NCI-H146 (cell line): ENCODE measurements at places on chromosomes 2 and 18.

GRCh38 chr2:25273985-25274535 lies 67.7 kb downstream of the DNMT3A start:
- no peak for DNase-seq

GRCh38 chr18:10387399-10387798 lies 67.0 kb upstream of the APCDD1 start:
- DNase-seq = no peak

GRCh38 chr2:76599732-76600368 lies 889.1 kb upstream of the GCFC2 start:
- peak; percentile 90 for DNase-seq

DNA sequence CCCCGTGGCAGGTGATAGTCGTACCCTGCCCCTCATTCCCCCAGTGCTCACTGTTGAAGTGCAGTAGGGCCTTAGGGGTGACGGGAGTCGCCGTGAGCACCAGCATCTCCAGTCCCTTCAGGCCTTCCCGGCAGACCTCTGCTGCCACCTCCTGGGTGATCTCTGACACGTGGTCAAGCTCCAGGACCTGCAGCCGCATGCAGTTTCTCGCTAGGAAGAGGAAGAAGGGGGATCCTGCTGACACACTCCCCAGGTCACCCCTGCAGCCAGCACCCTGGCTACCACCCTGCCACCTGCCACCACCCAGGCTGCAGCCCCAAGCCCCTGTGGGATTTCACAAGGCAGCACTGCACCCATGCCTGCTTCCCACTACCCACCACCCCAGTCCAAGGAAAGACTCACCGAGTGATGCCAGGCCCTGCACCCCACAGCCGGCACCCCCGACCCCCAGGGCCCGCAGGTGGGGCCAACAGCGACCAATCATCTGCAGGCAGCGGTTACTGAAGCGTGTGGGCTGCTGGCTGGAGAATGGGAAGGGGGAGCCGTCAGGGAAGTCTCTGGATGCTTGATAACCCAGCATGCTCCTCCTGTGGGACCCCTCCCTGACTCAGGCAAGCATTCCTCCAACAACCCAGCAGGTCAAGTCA lies 23.8 kb downstream of the FBXO41 start:
- no peak for DNase-seq

DNA sequence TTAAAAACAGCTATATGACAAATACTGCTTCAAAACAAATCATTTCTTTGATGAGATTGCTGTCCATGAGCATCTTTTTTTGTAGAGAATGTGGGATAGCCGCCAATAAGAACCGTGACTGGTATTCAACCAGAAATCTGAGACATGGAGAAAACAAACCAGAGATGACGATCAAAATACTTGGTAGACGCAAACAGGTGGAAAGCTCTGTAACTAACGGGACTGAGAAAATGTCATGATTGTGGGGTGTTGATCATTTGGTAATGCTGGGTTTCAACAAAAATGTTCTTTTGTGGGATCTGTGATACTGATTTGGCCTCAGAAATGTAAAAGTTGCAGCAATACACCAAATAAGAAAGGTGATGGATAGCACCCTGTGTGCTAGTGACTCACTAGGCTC lies 364.8 kb downstream of the NYAP2 start:
- no peak for DNase-seq

- DNase-seq = no peak
Measured at GRCh38 chr2:221775096-221775495, 203.0 kb upstream of the EPHA4 start.

DNA sequence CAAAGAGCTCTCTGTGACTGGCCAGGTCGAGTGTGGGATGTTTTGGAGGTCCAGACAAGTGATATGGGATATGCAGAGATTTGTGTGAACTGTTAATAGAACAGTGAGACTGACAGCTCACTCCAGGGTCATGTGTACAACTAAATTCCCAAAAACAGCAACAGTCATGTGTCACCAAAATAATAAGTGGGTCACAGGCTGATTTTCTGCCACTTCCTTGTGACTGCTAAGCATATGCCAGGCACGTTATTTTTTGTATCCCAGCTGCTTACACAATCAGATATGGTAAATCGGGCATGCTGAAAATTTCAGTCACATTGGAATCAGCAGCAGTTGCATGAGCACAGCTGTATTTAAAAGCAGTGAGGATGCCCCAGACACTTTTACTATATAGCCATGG lies 198.7 kb downstream of the PTGR3 start:
- no peak for DNase-seq

DNA sequence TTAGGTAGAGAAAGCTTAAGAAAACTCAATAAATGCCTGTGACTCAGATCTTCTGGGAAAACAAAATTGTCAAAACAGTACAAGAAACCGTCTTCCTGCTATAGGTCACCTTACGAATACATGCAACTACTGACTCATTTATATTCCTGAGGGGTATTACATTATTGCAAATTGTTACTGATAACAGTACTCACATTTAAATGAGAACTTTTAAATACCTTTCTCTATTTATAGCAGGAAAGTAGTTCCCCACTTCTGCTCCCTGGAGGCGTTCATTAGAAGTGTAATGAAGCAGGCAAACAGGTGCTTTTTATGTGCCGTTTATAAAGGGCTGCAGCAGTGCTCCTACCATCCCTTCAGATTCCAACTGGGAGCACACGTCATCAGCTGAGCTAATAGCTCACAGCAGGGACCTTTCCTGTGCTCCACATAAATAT lies 65.1 kb upstream of the RPRM start:
- peak; percentile 95 for DNase-seq

- DNase-seq = no peak
Measured at GRCh38 chr18:46700066-46700824, 43.2 kb upstream of the LOXHD1 start.

GRCh38 chr2:88095022-88095421 lies 27.4 kb downstream of the SMYD1 start:
- DNase-seq = peak; percentile 44

DNA sequence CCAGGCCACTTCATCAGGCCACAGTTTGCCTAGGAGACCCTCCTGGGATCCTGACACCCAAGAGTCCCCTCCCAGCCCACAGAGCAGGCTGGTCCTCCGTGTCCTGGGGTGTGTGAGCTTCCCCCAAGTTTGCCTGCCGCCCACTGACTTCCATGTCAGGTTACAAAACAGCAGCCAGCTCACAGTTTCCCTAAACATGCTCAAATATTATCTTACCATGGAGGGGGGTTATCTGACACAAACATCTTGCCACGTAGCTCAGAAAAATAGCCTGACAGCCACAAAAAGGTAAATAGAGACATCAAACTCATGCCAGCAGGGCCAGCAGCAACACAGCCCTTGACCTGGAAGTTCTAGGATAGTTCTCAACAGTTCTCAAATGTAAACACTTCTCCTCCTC lies 346.5 kb downstream of the TNS1 start:
- no peak for DNase-seq
